Foreskin melanocyte (primary cell): ENCODE measurements at places on chromosomes 16 and 17.

GRCh38 chr17:40480501-40481003 is 20.9 kb downstream of the TNS4 start:
- no peak for DNase-seq

GRCh38 chr17:6943406-6943805 is 52.4 kb upstream of the ALOX12 start:
- no peak for DNase-seq

DNA sequence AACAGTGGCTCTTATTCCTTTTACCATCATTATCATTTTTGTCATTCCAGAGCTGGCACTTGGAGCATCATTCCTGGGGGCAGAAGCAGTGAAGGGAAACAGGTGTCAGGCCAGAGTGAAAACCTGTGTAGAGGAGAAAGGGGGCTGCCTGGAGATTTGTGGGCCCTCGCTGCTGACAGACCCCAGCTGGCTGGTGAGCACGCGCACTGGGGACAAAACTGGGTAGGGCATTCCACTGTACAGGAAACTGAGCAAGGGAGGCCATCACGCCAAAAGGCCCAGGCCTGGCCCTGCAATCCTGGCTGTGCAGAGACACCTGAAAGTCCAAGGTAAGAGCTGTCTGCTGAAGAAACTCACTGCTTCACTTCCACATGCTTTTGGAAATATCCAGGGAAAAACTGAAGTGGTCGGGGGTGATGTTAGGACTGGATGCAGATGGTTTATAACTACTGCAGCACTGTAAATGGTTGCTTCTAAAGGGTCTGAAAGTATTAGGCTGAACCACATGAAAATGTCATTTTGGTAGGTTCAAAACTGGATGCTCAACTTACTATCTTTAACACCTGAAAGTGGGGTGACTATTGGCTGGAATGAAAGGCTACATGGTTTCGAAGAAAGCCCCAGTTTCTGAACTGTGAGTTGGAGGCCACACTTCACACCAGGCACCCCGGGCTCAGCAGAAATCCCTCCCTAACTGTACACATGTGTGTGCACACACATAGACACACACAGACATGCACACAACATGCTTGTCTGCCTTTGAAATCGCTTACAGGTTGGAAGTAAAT is 225.0 kb downstream of the C16orf78 start:
- no peak for DNase-seq

DNA sequence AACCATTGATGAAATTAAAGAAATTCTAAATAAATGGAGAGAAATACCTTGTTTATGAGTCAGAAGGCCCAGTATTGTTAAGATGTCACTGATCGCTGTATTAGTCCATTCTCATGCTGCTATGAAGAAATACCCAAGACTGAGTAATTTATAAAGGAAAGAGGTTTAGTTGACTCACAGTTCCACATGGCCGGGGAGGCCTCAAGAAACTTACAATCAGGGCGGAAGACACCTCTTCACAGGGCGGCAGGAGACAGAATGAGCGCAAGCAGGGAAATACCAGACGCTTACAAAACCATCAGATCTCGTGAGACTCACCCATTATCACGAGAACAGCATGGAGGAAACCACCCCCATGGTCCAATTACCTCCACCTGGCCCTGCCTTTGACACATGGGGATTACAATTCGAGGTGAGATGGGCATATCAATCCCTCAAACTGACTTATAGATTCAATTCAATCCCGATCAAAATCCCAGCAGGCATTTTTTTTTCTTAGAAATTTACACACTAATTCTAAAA is 157.2 kb downstream of the ENGASE start:
- no peak for DNase-seq

DNA sequence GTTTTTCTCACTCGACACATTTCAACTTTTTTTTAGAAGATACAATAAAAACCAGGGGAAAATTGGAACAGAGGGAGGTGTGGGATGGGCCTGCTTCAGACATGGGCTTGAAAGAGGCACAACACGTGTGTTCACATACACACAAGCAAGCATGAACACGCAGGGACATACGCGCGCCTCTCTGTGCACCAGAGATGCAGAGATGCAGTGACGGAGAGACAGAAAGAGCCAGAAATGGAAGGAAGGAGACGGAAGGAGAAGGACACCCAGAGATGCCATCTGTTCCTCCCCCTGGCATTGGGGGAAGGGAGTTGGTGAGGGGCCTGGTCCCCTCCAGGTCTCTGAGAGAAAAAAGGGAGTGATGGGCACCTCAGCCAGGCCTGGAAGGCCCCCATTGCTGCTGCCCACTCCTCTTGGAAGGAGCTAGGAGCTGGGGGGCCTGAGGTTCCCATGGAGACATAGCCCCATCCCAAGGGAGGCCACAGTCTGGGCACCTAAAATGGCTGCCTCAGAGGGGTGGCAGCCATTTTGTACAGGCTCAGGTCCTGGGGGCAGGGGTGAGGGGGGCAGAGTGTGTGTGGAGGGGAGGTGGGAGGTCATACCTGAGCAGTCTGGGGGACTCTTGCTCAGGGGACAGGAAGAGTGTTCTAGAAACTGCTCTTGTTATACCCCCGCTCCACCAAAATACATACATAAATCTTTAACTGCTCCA is 3.8 kb upstream of the NEUROD2 start:
- no peak for DNase-seq

- DNase-seq, result no peak
These were observed 615 bp downstream of the PRPSAP1 start for GRCh38 chr17:76353004-76353598.

DNA sequence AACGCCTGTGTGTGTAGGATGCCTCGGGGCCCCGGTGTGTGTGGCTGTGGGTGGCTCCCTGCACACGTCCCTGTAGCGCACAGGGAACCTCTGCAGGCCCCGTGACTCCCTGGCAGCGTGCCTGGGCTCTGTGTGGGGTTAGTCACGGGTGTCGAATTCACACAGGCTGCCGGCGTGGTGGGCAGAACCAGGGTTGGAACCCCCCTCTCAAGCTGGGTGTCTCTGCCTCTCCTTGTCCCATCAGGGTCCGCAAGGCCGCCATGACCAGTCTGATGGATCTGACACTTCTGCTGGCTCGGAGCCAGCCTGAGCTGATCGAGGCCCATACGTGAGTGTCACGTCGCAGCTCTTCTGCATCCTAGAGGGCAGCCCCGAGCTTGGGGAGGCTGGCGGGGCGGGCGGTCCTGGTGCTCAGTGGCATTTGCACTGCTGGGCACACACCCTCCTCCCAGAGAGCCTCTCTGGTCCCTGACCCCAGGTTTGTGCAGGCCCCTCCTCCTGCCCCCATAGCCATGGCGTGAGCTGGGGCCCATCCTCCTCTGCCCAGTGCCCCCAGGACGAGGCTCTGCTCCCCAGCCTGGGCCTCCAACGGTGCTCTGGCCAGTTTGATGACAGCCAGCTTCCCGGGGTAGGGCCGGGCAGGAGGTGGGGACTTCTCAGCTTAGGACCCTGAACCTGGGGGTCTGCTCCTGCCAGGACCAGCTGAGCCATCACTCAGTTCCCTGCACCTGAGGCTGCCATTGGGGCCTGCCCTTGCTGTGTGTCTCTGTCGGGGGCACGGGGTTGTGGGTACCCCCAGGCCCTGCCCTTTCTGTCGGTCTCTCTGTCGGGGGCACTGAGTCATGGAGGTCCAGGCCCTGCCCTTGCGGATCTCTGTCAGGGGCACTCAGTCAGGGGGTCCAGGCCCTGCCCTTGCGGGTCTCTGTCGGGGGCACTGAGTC is 88.1 kb upstream of the ZNF750 start:
- no peak for DNase-seq

DNA sequence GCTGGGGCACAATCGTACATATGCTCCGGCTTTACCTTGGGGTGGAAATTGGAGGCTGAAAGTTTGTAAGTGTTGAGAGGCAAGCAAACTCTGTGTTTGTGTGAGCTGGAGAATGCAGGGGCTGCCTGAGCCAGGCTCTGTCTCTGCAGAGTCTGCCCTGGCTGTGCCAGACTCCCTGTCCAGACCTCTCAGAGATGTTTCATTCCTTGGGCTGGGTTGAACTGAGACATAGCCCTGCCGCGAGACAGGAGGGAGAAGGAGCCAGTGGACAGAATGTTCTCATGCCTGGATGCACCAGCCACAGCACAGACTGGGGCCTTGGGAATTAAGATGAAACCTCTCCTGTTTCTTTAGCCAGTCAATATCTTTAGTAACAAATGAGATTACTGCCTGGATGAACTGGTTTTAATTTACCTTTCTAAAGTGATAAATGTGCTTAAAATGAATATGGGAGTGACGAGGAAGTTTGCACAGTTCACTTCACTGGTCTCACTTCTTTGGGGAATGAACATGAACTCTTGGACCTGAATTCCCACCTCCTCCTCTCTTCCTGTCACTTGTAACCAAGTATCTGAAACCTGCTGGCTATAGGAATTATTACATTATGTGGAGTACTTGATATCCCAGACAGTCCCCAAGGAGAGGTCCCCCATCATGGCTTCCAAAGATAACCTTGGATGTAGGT is 40.1 kb downstream of the YPEL2 start:
- no peak for DNase-seq

- DNase-seq, result no peak
These were observed 15.1 kb upstream of the UTP6 start for GRCh38 chr17:31916491-31917064.

GRCh38 chr16:1413684-1414531 is 596 bp downstream of the UNKL start:
- no peak for DNase-seq

GRCh38 chr16:16038950-16039349 is 89.5 kb downstream of the ABCC1 start:
- no peak for DNase-seq

DNA sequence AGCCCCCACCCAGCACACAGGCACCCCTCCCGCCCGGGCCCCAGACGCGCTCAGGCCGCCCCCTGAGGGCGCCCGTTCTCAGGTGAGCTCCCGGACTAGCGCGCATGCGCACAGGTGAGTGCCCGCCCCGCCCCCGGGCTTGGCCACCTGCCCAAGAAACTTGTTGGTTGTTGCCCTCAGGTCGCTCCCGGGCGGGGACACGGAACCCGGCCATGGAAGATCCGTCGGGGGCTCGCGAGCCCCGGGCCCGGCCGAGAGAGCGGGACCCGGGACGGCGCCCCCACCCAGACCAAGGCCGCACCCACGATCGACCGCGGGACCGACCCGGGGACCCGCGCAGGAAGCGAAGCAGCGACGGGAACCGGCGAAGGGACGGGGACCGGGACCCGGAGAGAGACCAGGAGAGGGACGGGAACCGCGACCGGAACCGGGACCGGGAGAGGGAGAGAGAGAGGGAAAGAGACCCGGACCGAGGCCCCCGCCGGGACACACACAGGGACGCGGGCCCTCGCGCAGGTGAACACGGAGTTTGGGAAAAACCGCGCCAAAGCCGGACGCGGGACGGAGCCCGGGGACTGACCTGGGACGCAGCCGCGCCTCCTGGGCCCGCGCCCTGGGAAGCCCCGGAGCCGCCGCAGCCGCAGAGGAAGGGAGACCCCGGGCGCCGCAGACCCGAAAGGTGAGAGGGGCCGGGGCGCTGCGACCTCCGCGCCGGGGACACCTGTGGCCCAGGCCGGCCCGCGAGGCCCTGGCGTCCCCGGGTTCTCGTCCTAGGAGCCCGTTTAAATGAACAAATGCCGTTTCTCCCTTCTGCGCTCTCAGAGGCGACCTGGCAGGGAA is at the start of gene MARVELD3:
Gene MARVELD3, plus strand, starts transcription at position 167 of the 840 bp plus-strand sequence. Its CDS starts 46 bp downstream, at position 213.
- DNase-seq, result no peak

DNA sequence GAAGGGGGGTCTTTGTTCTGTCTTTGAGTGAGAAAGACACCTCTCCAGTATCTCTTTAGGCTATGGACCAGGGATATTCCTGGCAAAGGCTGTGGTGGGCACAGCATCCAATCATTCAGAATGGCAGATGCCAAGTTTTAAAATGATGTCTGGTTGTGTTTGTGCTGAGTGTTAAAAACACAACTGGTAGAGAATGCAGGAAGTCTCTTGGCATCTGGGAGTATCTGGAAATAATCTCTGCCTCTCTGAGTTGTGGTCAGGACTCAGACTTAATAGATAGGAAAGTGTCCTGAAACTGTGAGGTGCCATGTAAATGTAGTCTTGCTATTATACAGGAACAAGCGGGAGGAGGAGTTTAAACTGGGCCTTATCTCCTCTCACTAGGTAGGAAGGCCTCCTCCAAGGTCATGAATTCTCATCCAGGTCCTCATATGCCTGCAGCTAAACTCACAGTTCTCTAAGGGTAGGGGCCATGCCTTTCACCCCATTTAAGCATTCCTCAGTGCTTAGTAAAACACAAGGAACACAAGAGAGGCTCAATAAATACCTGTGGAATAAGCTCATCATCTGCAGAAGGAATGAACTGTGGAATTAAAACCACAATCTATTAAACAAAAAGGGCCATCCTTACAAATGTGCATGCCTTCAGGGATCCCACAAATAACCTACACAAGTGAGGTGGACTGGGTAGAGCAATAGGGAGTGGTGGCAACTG is 317.6 kb downstream of the CBLN1 start:
- no peak for DNase-seq

DNA sequence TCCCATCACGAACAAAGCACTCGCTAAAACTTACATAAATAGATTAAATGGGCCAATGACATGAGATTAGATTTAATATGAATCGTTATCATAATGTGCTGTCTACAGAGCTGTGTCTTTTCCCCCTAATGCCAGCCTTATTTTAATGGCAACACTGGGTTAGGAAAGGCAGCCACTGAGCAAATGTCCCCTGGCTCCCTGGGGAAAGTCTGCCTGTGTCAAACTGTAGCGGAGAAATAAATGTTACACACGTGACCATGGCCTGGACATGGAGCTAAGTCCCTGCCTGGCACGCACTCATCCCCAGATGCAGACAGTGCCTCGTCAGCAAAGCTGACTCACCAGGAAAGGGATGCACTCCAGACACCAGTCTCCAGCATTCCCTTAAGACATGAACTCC is 61.3 kb upstream of the SDK2 start:
- DNase-seq, result no peak

DNA sequence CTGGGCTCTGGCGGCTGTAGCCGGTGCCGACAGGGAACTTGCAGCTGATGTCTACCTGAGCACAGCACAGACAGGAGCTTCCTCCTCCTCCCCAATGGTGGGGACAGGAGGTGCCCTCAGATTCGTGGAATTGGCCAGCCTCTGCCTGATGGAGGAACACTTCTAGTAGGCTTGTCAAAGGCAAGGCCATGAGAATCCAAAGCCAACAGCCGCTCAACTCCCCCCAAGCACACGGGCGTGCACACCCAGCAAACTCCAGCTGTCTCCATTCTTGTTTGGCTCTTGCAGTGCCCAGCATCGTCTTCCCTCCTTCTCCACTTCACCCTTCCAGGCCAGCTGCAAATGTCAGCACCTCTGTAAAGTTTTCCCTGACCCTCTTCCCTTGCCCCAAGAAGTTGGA is 35.1 kb downstream of the SCNN1G start:
- DNase-seq, result no peak

GRCh38 chr17:38982858-38983746 is 15.9 kb upstream of the FBXO47 start:
- peak; percentile 62 for DNase-seq

DNA sequence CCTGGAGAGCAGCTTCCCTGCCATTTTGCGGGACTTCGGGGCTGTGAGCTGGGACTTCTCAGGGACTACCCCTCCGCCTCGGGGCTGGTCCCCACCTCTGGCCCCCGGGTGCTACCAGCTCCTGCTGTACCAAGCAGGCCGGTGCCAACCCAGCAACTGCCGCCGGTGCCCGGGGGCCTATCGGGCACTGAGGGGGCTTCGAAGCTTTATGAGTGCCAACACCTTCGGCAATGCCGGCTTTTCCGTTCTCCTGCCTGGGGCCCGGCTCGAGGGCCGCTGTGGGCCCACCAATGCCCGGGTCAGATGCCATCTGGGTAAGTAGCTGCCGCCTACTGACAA is 1.3 kb downstream of the ASPHD1 start:
- no peak for DNase-seq

GRCh38 chr16:51952500-51952899 is 594.4 kb downstream of the TOX3 start:
- DNase-seq, result no peak
